Fibroblast of mammary gland (primary cell): ENCODE measurements at places on chromosomes 2 and 18.

GRCh38 chr2:72676341-72677025 is 149.3 kb downstream of the EXOC6B start:
- DNase-seq: no peak

DNA sequence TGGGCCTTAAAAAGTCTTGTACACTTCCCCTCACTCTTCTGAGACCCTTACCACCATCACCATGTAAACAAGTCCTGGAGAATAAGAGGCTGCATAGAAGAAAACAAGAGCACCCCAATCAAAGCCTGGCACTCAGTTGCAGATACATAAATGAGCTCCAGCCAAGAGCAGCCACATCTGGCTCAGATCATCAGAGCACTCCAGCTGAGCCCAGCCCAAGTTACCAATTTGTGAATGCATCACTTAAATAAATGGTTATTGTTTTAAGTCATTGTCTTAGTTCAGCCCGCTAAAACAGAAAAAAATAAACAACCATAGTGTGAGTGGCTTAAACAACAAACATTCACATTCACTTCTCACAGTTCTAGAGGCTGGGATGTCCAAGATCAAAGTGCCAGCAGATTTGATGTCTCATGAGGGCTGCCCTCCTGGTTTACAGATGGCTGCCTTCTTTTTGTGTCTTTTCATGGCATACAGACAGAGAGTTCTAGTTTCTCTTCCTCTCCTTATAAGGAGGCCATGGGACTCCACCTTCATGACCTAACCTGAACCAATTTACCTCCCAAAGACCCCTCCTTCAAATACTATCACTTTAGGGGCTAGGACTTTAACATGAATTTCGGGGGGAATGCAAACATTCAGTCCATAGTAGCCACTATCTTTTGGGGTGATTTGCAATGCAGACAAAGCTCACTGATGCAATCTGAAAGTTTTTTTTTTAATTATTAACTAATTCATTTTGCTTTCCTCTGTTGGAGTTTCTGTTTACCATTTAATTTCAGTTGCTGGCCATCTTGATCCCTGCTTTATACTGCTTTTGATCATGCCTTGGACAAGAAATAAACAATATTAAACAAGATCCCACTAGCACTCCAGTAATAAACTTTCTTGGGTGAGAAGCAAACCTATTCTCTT is 187.5 kb upstream of the ACVR2A start:
- DNase-seq: no peak

- peak; percentile 7 for DNase-seq
Measured at GRCh38 chr2:79876430-79876829, 363.6 kb downstream of the CTNNA2 start.

DNA sequence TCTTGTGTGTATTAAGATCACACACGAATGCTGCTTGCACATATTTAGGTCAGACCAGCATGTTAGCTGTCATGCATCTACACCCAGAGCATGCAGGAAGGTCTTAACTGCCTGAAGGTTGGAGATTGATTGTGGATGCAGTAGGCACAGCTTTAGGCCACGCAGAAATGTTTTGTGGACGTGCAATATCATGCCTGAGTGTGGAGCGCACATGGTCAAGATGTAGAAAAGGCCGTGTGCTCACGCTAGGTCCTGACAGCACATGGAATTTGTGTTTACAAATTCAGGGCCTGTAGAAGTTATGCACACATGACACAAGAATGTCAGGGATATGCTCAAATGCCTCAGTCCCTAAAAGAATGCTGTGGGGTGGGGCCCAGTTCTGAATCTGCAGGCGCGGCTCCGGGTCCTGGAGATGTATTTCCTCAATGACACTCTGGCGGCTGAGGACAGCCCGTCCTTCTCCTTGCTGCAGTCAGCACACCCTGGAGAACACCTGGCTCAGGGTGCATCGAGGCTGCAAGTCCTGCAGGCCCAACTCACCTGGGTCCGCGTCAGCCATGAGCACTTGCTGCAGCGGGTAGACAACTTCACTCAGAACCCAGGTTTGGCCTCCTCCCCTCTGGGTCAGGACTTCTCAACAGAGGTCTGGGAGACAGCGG is 27.9 kb downstream of the MARCO start:
- DNase-seq: no peak

GRCh38 chr18:50009773-50010335 is 185.1 kb downstream of the MYO5B start:
- DNase-seq: peak; percentile 31

GRCh38 chr18:48375150-48375800 is 33.9 kb downstream of the ZBTB7C start:
- DNase-seq: no peak

DNA sequence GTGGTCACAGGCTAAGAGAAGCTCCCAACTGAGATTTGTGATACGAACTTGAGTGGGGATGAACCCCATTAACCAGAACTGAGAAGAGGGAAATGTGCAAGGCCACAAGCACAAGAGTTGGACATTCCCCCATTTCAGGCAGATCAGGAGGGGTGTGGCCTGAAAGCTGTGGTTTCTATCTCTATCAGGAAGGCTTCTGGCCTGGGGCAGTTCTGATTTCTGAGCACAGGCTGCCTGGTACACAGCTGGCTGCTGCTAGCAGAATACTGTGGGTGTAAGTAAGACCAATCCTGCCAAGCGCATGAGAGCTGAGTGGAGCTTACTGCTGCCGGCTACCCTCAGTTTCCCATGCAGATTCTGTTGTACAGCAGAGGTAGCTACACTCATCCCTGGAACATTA is 484.6 kb downstream of the SATB2 start:
- DNase-seq: no peak

DNA sequence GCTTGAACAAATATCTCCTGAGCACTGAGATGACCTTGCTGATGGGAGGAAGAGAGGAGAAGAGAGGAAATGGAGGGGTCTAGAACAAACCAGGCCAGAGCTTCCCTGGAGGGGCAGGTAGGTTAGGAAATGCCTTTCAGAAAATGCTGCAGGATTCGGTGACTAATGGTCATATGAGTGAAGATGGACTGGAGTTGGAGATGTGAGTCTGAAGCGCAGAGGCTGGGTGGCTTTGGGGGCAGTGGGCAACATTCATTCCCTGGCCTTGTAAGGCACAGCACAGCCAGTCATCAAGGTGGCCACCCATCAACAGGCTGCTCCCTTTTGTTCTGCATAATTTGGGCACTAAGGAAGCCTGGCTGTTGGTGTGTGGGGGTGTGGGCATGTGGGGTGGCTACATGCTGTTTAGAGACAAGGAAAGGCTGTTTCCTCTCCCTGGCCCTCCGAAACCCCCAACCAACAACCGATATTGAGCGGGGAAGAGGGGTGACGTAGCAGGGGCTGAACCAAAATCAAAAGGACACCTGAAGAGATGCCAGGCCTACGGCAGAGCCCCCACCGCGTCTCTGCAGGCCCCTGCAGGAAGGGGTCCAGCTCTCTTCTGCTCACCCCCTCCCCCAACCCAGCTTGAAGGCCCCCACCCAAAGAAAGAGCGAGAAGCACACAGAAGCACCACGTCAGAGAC is 1.5 kb downstream of the SLC30A3 start:
- DNase-seq: no peak

GRCh38 chr18:70535041-70535440 is 246.2 kb downstream of the SOCS6 start:
- DNase-seq: no peak

GRCh38 chr2:45394216-45394615 is 216.9 kb downstream of the SRBD1 start:
- no peak for DNase-seq

DNA sequence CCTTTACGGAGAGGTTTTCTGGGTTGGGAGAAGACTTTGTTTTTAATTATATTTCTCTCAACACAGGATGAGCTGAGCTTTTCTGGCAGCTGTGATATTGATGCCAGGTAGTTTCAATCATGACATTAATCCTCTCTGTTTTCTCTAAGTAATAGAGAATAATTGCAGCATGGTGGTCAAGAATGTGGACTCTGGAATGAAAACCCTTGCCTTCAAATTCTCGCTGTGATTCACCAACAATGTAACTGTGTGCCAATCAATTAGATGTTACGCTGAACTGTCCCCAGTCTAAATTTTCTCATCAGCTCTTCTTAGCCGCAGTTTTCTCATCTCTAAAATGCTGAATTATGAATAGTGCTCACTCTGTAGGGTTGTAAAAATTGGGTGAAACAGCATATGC is 31.6 kb upstream of the PPM1B start:
- no peak for DNase-seq

GRCh38 chr2:2763351-2764000 is 432.4 kb upstream of the MYT1L start:
- DNase-seq: no peak

GRCh38 chr2:60819155-60819862 is 62.1 kb upstream of the REL start:
- DNase-seq: no peak

DNA sequence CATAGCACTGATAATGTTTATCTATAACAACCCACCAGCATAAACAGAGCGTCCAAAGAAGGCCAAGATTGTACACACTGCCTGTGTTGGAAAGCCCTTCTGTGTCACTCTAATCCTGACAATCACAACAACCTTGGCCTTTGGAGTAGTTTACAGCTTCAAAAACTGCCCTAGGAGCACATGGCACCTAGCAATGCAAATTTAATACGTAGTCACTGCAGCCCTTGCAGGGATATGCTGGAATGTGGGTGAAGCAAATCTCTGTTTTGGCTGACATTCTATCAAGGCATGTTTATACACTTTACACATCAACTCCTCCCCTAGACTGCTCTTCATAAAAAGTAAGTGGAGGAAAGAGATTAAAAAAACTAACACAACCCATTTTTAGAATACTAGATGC is 66.8 kb downstream of the GRB14 start:
- DNase-seq: no peak

- DNase-seq: peak; percentile 8
Measured at GRCh38 chr2:233643128-233643527, 6.9 kb downstream of the UGT1A10 start.
